ENCODE measurements at places on chromosomes 12 and 14.

DNA sequence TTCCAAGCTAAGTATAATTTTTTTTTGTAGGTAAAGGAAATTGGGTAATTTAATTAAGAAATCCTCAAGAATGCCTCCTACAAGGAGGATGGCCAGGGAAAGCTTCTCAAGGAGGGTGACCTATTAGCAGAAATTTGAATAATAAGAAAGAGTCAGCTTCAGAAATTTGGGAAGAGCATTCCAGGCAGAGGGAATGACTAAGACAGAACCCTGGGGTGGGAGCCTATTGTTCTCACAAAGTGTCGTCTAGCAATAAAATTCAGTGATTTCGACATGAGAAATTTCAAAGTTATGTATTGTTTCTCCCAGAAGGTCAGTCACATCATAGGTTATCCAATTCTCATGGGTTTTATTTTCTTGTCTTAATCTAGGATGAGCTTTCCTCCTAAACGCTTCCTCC, 1168.4 kb downstream of the AACS start:
- DNase-seq: no peak

DNA sequence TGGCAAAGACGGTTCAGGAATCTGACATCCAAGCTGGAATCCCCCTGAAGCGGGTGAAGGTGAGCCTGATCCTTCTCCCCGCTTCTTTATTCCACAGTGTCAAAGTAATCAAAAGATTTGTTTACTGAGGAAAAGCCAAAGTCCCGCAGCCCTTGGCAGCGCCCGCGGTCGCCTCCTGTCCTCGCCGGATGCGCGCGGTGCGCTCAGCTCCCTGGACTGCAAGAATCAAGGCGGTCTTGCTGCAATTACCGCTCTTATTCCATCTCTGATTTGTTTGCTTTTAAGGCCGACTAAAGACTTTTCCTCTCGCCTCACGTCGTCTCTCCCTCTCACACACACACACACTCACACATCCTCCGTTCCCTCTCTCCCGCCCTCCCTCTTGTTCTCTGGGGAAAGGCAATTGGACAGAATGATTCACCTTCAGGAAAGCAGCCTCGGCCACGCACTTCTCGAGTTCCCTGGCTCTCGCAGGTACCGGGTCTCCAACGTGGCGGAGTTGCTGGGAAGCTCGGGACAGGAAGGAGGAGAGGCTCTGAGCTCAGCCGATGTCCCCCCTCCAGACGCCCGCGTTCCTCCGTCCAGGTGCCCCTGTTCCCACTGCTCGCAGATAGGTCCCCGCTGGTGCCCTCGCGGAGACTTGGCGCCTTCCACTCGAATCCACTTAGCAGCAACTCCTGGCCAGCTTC, 68.6 kb upstream of the USP15 start:
- peak; percentile 46 for DNase-seq

- DNase-seq: no peak
Measured at GRCh38 chr12:94305130-94305957, 154.3 kb downstream of the CEP83 start.

DNA sequence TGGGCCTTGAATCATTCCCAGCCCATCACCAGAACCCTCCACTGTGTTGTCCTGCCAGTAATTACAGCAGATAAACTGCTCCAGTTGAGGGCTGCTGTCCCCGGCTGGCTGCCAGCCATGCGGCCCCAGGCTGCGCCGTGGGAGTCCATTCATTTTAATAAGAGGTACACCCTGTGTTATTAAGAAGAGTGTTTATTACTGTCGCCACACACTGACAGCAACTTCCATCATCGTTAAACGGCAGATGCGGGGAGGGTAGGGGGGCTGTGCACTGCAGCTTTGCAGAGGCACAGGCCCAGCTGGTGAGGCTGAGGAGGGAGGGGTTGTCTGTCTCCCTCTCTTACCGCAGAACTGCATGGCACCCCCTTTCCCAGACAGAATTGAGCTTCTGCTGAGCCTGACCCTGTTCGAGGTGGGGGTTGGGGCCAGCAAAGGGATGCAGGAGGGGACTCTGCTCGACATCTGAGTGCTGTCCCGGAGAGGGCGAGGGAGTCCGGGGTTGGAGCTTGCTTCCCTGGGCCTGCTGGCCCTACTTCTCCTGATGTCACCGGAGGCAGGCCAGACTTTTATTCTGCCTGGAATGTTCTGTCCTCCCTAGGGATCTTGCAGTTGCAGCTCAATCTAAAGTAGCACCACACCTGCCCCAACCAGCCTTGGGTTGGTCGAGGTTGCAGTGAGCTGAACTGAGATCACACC, 33.8 kb upstream of the GPATCH2L start:
- no peak for DNase-seq

GRCh38 chr12:19245106-19245505, 115.6 kb downstream of the PLEKHA5 start:
- DNase-seq: no peak

- DNase-seq: peak; percentile 91
Measured at GRCh38 chr12:65495233-65495632, 216.8 kb downstream of the MSRB3 start.

DNA sequence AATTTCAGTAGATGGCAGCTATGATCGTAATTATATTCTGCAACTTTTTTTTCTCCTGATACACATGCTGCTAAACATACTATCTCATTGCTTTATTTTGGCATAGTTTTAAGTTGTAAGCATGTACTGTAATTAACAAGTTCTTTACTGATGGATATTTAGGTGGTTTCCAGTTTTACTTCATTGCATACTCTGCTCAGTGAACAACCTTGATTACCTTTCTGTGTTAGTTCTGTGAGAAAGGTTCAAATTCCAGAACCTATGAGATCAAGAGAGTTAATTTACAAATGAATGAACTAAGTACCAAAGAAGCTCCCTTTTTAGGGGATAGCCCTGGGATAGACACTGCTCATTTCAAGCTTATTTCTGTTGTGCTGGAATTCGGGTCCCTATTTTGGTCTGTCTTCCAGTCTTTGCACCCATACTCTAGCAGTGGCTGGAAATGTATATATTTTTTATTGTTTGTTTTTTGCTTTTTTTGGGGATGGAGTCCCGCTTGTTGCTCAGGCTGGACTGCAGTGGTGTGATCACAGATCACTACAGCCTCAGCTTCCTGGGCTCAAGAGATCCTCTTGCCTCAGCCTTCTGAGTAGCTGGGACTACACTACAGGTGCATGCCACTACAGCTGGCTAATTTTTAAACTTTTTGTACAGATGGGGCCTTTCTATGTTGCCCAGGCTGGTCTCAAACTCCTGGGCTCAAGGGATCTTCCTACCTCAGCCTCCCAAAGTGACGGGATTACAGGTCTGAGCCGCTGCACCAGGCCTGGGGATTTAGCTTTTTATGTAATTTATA, 10.6 kb downstream of the PAPOLA start:
- DNase-seq: no peak

DNA sequence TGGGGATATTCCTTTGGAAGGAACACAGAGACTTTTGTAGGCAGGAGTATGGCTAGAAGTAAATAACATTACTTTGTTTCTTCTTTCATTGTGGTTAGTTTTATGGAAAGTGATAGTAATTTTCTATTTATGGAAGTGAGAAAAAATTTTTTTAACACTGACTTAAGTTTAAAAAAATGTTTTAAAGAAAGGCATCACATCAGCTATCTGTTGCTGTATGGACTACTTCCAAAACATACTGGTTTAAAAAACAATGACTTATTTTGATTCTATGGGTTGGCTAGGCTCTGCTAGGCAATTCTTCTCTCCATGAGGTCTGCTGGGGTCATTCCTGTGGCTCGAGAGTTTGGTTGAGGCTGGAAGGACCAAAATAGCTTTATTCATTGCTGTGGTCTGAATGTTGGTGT, 31.7 kb upstream of the SLC38A2 start:
- no peak for DNase-seq

- no peak for DNase-seq
Measured at GRCh38 chr14:87644689-87645088, 348.3 kb downstream of the GALC start.

DNA sequence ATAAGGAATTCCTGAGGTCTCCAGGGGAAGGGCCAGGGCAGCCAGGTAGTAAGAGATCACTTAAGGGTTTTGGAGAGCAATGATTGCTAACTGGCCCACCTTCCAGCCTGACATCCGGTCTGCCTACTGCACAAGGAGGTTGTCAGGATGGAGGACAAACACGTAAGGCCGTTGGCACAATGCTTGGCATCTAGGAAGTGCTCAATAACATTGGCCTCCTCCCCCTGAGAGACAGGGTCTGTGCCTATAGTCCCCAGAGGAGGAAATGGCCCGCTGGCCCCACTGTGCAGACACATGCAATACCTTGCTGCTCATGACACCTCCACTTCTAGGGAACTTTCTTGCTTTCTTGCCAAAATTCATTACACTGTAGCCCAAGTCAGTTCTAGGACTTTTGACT, 73.2 kb downstream of the NTF3 start:
- no peak for DNase-seq

DNA sequence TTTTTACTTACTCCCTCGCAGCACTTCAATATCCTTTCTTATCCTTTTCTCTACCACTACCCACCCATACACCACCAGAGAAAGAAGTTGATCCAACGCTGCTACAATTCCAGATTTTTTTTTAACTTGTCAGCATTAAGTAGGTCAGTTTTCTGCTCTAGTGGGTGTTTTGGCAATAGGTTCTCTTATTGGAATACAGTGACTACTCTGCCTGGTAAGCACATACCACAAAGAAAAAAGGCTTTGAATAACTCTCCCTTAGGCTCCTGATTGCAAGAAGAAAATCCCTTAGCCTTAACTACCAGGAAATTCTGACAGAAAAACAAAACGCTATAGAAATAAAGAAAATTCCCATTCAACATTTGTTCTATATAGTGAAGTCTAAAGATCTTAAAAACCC, 72.0 kb downstream of the NUMB start:
- no peak for DNase-seq

- no peak for DNase-seq
Measured at GRCh38 chr14:101226603-101227425, 323.3 kb upstream of the RTL1 start.

- DNase-seq: peak; percentile 54
Measured at GRCh38 chr12:85509857-85510256, 229.8 kb downstream of the ALX1 start.

DNA sequence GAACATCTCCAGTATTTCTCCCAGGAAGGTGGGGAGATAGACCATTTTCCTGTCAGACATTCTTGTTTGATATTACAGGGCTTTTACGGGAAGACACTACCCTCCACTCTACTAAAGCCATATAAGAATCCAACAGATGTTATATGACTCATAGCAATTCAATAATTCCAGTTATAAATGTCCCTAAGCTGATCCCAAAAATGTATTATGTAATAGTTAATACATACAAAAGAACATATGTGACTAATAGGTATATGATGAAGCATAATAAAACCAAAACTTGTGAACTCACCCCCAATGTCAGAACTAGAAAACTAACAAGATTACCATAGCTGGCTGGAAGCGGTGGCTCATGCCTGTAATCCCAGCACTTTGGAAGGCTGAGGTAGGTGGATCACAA, 84.2 kb downstream of the EFCAB11 start:
- no peak for DNase-seq

DNA sequence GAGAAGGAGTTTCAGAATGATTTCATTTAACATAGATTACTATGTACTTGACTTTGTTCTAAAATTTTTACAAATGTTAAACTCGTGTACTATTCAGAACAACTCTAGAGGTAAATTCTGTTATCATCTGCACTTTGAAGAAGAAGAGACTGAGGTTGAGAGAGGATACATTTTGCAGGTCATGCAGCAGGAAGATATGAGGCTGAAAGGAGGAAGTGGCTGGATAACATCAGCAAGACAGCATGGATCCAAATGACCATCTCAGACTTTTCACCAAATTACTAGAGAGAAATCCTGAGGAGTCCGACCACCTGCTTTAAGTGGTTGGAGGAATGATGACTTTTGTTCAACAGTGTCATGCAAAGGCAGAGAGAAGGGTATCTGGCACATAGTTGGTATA, 84.9 kb downstream of the ASCL4 start:
- DNase-seq: no peak

- DNase-seq: no peak
Measured at GRCh38 chr12:89701606-89702206, 6.9 kb downstream of the ATP2B1 start.
